ENCODE measurements at places on chromosomes 13 and 19. TPM values are rescaled to one million over a fixed set of nuclear protein-coding genes. Genes with fewer than 3 reads are reported as not detected.

DNA sequence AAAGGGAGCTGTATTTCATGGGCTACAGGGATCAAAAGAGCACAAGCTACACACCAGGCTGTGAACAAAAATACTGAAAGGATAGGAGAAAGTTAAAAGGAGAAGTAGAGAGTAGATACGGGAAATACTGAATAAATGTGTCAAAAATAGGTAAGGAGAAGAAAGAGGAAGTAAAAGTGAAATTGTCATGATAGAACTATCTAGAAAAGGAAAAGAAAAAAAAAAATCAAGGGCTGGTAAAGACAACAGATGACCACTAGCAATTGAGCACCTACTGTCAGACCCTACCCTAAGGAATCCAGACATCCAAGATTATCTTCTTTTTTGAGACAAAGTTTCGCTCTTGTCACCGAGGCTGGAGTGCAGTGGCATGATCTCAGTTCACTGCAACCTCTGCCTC, 4.8 kb downstream of the RUBCNL start:
- no peak for DNase-seq

DNA sequence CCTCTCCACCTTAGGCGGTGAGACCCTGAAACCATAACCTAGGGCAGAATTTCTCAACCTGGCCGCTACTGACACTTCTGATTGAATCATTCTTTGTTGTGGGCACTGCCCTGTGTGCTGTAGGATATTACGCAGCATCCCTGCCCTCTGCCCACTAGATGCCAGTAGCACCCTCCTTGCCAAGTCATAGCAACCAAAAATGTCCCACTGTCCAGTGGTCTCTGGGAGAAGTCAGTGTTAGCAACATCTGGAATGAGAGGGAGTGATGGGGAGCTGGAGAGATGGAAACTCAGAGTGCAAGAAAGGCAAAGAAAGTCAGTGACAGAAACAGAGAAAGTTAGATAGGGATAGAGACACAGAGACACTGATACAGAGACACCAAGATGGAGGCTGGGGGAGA, 13.6 kb downstream of the KLK4 start:
- no peak for DNase-seq

DNA sequence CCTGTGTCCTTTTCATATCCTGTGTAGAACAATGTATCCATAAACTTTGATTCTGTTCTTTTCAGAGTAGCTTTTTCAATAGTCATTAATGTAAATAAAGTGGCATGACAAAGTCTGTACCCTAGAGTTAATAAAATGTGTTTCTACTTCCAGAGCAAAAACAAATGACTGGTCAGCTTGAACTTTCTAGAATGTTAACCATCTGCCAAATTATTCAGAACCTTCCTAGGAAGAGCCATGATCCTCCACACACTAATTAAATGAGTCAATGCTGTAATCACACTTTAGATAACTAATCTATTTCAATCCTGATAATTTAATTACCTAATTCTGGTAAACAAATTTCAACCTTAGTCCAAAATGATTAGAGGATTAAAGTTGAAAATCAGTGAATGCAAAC, 73.2 kb downstream of the DIAPH3 start:
- no peak for DNase-seq

- DNase-seq, result no peak
These were observed 95.8 kb downstream of the RAB20 start for GRCh38 chr13:110465696-110466095.

Gene CEBPA
- total RNA-seq, result 12.3 TPM

- DNase-seq, result no peak
These were observed 1.1 kb downstream of the PGLS start for GRCh38 chr19:17512574-17512939.

DNA sequence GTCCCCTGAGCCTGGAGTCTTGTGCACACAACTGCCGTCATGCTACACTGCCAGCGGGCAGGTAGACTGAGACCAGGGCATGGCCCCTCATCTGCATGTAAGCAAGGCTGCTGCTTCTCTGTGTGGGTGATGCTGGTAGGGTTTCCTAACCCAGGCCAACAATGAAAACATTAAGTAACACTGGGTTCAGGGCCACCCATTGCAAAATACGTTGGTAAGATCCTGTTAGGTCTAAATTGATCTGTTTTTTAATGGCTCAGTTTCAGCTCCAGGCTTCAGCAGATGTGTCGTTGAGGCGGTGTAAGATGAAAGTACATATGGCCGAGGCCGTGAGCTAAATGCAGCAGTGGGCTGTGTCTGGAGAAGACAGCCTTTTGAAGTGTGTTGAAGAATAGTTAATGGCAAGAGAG, 383.4 kb downstream of the IRS2 start:
- DNase-seq, result no peak
